ENCODE measurements at places on chromosomes 2 and 18.

- DNase-seq, result no peak
These were observed 2133.9 kb upstream of the CELF4 start for GRCh38 chr18:39699340-39699964.

- no peak for DNase-seq
These were observed 42.9 kb downstream of the MEX3C start for GRCh38 chr18:51154431-51155063.

DNA sequence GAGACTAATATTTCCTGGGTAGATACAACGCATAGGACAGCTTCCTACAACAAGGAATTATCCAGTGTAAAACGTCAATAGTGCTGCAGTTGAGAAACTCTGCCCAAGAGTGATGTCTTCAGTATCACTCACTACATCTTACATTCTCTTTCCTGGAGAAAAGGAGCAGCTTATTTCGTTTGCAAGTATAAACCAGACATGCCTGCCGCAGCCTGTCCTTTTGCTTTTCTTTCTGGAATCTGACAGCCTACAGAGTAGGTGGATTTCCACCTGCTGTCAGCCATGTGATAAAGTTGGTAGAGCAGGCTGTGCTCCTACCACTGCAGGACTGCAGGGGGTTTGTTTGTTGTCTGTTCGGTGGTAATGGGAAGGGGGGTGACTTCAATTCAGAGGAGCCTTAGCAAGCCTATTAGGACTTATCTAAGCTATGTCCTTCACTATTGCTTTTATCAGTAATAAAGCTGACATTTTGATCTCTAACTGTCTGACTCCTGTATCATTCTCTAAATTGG, 439.1 kb downstream of the GRB14 start:
- DNase-seq, result no peak

- no peak for DNase-seq
These were observed 129.9 kb upstream of the TFPI start for GRCh38 chr2:187684174-187684573.
